MCF 10A (cell line): ENCODE measurements at places on chromosomes 5 and 9. TPM values are rescaled to one million over a fixed set of nuclear protein-coding genes. Genes with fewer than 3 reads are reported as not detected.

DNA sequence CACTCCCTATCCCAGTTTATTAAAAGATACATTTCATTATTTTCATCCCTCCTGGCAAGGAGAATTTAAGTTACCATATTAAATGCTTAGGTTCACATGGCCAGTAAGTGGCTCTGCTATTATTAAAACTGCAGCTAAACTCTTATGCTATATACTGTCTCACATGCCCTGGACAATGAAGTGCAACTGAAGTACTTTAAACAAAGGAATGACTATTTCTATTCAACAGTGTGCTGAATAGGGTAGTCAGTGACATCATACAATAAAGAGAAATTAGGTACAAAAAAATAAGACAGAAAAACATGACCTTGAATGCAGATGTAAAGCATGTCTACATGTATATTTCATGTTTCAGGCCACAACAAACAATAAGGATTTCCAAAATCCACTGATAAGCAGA is 282.6 kb upstream of the SMC2 start:
- no peaks in the 10 kb centered on the region for H3K27me3 ChIP-seq
- H3K36me3 ChIP-seq, result no peaks in the 10 kb centered on the region
- DNase-seq, result no peak
- no peak overlapping the region for H3K4me3 ChIP-seq
- H3K27ac ChIP-seq, result no peak overlapping the region
- no peaks in the 10 kb centered on the region for H3K4me1 ChIP-seq

The NRARP gene
- 1.4 and 2.2 TPM in 2 replicates for total RNA-seq

GRCh38 chr9:87102126-87102525 is 154.8 kb upstream of the GAS1 start:
- no peak for DNase-seq
- H3K27ac ChIP-seq, result no peak overlapping the region
- no peaks in the 10 kb centered on the region for H3K27me3 ChIP-seq
- peaks cover 20% of the 10 kb centered on the region for H3K4me1 ChIP-seq

- no peak overlapping the region for H3K27ac ChIP-seq
- DNase-seq, result no peak
- H3K4me1 ChIP-seq, result peaks cover 17% of the 10 kb centered on the region
- H3K4me3 ChIP-seq, result no peak overlapping the region
- no peaks in the 10 kb centered on the region for H3K36me3 ChIP-seq
These were observed 93.4 kb downstream of the STRBP start for GRCh38 chr9:123174887-123175518.

GRCh38 chr5:669842-670395 is 23.2 kb downstream of the TPPP start:
- H3K4me1 ChIP-seq, result peaks cover 13% of the 10 kb centered on the region
- H3K36me3 ChIP-seq, result peaks cover 6% of the 10 kb centered on the region
- no peak overlapping the region for H3K27ac ChIP-seq
- no peak for DNase-seq
- no peak overlapping the region for H3K4me3 ChIP-seq

- no peaks in the 10 kb centered on the region for H3K27me3 ChIP-seq
- H3K36me3 ChIP-seq, result no peaks in the 10 kb centered on the region
- H3K4me1 ChIP-seq, result no peaks in the 10 kb centered on the region
- no peak overlapping the region for H3K4me3 ChIP-seq
These were observed 41.6 kb downstream of the GKAP1 start for GRCh38 chr9:83775932-83776331.

The FAM13B gene
- 29.1 and 33.7 TPM in 2 replicates for total RNA-seq

DNA sequence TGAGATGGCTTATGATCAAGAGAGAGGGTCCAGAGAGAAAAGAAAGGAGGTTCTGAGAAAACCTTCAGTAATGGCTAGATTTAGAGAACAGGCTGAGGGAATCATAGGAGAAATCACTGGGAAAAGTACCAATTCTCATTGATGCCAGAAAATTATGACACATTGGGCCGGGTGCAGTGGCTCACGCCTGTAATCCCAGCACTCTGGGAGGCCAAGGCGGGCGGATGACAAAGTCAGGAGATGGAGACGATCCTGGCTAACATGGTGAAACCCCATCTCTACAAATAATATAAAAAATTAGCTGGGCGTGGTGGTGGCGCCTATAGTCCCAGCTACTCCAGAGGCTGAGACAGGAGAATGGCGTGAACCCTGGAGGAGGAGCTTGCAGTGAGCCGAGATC is 29.5 kb upstream of the PLIN2 start:
- H3K4me3 ChIP-seq, result no peak overlapping the region
- H3K27me3 ChIP-seq, result no peaks in the 10 kb centered on the region
- no peak for DNase-seq
- H3K36me3 ChIP-seq, result no peaks in the 10 kb centered on the region
- H3K4me1 ChIP-seq, result peaks cover 14% of the 10 kb centered on the region

GRCh38 chr5:14229181-14229580 is 86.0 kb downstream of the TRIO start:
- H3K4me3 ChIP-seq, result no peak overlapping the region
- H3K27me3 ChIP-seq, result no peaks in the 10 kb centered on the region

- no peaks in the 10 kb centered on the region for H3K27me3 ChIP-seq
- H3K4me1 ChIP-seq, result no peaks in the 10 kb centered on the region
These were observed 1278.7 kb downstream of the CDH12 start for GRCh38 chr5:21574438-21574837.

DNA sequence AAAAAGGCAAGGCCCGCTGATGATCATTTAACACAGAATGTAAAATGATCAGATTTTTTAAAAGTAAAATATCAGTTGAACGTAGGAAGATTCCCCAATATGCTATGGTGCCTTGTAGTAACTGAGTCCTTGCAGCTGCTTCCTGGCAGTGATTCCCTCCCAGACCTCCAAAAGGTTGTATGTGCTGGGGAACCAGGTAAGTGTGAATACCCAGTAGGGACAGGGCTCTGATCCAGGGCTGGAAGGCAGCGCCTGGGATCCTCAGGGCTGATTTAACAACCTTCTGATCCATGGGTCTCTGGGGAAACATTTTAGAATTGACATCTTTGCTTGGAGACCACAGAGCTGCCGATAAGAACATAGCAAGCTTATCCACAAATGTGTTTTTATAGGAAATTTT is 76.7 kb upstream of the IL6ST start:
- H3K36me3 ChIP-seq, result no peaks in the 10 kb centered on the region
- no peak overlapping the region for H3K27ac ChIP-seq
- DNase-seq, result no peak

- H3K4me3 ChIP-seq, result no peak overlapping the region
- no peak for DNase-seq
- peaks cover 11% of the 10 kb centered on the region for H3K4me1 ChIP-seq
- H3K27ac ChIP-seq, result no peak overlapping the region
These were observed 31.3 kb upstream of the COL15A1 start for GRCh38 chr9:98912450-98912849.

DNA sequence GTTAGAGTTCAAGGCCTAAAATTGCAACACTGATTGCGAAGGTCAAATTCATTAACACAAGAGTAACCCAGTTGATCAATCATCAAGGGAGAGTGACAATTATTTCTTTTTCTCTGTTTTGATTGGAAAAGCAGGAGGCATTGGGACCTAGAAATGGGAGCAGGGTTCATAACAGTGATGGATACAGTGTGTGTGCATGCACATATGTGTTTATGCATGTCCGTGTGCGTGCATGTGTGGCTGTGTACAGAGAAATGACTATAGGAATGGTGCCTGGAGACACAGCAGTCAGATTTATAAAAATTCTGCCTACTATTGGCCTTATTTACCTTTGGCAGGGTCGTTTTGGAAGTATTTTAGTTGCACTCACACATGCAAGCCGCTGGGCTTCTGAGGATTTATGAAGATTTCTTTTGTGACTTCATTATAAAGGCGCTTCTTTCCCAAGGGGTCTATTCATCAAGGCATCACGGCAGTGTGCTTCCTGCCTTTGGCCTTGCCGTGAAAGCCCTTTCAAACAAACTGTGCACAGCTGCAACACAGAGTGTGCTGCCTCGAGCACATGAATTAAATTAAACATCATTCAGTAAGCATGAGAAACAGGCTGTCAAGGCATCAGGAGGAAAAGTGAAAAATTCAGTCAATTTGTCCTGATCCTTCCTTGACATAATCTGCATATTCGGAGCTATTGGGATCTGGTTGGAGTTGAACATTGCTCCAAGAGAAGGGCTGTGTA is 122.8 kb upstream of the PUM3 start:
- H3K27ac ChIP-seq, result no peak overlapping the region
- no peak for DNase-seq
- H3K4me1 ChIP-seq, result no peaks in the 10 kb centered on the region
- H3K36me3 ChIP-seq, result no peaks in the 10 kb centered on the region

- DNase-seq, result peak; percentile 83
- peak overlapping the region; percentile 99 for H3K27ac ChIP-seq
- no peak overlapping the region for H3K4me3 ChIP-seq
- H3K27me3 ChIP-seq, result no peaks in the 10 kb centered on the region
These were observed 567.3 kb upstream of the KLF4 start for GRCh38 chr9:108056805-108057386.

DNA sequence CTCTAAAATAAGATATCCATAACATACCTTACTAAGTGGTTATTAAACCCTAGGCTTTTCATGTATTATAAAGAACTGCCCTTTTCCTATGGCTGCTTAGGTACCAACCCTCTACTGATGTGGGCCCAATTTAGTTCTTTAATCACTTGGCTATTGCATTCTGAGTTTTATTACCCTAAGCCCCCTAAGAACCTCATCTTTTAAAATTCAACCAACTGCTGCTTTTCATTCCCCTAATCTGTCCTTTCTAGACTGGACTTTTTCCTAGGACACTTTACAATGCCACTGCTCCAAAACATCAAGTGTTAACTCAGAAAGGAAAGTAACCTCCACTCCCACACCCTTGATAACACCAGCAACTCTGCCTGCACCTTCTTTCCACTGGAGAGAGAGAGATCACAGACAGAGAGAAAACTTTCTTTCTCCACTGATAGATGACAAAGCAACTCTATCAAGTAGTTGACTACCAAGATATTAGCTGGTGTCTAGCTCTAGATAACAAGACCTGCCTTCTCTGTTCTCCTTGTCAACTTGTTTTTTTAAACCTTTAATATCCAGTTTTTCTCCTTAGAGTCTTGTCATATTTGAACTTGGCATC is 27.3 kb downstream of the ELL2 start:
- H3K4me3 ChIP-seq, result no peak overlapping the region
- H3K27ac ChIP-seq, result no peak overlapping the region
- H3K27me3 ChIP-seq, result no peaks in the 10 kb centered on the region

- H3K4me1 ChIP-seq, result no peaks in the 10 kb centered on the region
- no peaks in the 10 kb centered on the region for H3K36me3 ChIP-seq
- DNase-seq, result no peak
- no peak overlapping the region for H3K27ac ChIP-seq
- H3K27me3 ChIP-seq, result peaks cover 56% of the 10 kb centered on the region
These were observed 477.2 kb downstream of the PTPRD start for GRCh38 chr9:10135553-10135952.

The TMEM252 gene
- not detected in 2 replicates for total RNA-seq

The CAVIN4 gene
- total RNA-seq, result 0.49 and 0.56 TPM in 2 replicates

GRCh38 chr9:131117121-131117761 is 8.1 kb upstream of the NUP214 start:
- no peaks in the 10 kb centered on the region for H3K27me3 ChIP-seq
- no peak for DNase-seq
- H3K36me3 ChIP-seq, result peaks cover 6% of the 10 kb centered on the region

GRCh38 chr9:100108559-100108958 is 9.5 kb downstream of the INVS start:
- H3K36me3 ChIP-seq, result peaks cover 22% of the 10 kb centered on the region
- DNase-seq, result no peak
- no peak overlapping the region for H3K4me3 ChIP-seq
- no peaks in the 10 kb centered on the region for H3K27me3 ChIP-seq
- peaks cover 19% of the 10 kb centered on the region for H3K4me1 ChIP-seq
- H3K27ac ChIP-seq, result no peak overlapping the region

The MEIKIN gene
- total RNA-seq, result not detected in 2 replicates

The POLR3G gene
- 13.2 and 13.6 TPM in 2 replicates for total RNA-seq

- no peak overlapping the region for H3K27ac ChIP-seq
- DNase-seq, result no peak
- H3K36me3 ChIP-seq, result no peaks in the 10 kb centered on the region
- peaks cover 23% of the 10 kb centered on the region for H3K4me1 ChIP-seq
These were observed 3.2 kb upstream of the SLIT3 start for GRCh38 chr5:169304175-169304574.

- H3K27ac ChIP-seq, result no peak overlapping the region
- no peaks in the 10 kb centered on the region for H3K36me3 ChIP-seq
- peaks cover 42% of the 10 kb centered on the region for H3K27me3 ChIP-seq
- H3K4me1 ChIP-seq, result peaks cover 14% of the 10 kb centered on the region
These were observed 4.2 kb downstream of the ARID3C start for GRCh38 chr9:34624475-34625185.

DNA sequence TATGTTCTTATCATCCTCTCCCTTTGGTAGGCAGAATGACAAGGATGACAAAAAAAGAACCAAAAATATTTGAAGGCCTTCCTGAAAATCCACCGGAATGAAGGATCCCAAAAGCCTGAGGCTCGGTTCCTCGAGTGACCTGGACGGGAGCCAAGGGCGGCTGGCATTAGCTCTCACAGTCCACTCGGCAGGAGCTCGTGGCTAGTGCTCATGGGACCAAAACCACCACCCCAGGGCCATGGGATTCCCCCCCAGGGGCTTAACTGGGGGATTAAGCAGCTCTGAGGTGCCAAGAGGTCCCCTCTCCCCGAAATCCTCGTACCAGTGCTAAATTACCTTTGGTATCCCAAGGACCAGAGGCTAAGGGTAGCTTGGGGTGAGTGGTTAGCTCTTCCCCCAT is 586 bp upstream of the PDZD2 start:
- peak overlapping the region; percentile 77 for H3K4me3 ChIP-seq
- peaks cover 6% of the 10 kb centered on the region for H3K4me1 ChIP-seq
- H3K27me3 ChIP-seq, result no peaks in the 10 kb centered on the region
- H3K36me3 ChIP-seq, result no peaks in the 10 kb centered on the region
- H3K27ac ChIP-seq, result no peak overlapping the region

The GFPT2 gene
- 8.2 and 15.7 TPM in 2 replicates for total RNA-seq

DNA sequence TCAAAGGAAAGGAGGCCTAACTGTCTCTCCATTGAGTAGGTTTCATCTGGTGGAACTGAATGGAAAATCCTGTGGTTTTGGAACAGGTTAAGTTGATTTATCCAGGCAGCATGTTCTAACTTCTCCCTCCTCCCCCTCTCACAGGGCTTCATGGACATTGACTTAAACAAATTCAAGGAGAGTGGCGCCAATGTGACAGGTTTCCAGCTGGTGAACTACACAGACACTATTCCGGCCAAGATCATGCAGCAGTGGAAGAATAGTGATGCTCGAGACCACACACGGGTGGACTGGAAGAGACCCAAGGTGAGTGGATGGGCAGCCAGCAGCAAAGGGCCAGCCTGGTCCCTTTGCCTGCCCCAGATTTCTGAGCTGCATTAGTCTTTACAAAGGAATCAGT is 183.9 kb downstream of the GRIA1 start:
- H3K36me3 ChIP-seq, result no peaks in the 10 kb centered on the region
- DNase-seq, result no peak
- no peaks in the 10 kb centered on the region for H3K4me1 ChIP-seq
- no peak overlapping the region for H3K4me3 ChIP-seq
- no peaks in the 10 kb centered on the region for H3K27me3 ChIP-seq

- H3K4me1 ChIP-seq, result no peaks in the 10 kb centered on the region
- H3K27me3 ChIP-seq, result no peaks in the 10 kb centered on the region
- H3K27ac ChIP-seq, result no peak overlapping the region
- no peak overlapping the region for H3K4me3 ChIP-seq
These were observed 176.2 kb downstream of the SMC2 start for GRCh38 chr9:104269996-104270963.
